Panc1 (cell line): ENCODE measurements at places on chromosomes 6 and 20.

DNA sequence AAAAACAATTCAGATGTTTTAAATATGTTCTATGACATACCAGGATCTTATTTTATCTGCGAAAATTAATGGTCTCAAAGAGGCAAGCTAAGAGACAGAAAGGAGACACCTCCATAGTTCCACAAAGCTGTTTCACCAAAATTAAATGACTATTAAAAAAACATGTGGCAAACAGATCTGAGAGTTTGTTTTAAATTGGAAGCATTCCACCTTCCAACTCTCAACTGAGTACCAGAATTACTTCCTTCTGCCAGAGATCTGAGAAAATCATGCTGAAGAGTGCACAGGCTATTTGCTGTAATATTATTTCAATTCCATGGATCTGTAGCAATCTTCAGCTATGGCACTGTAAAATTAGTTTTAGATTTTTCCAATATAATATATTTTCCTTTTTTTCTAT, 669.5 kb upstream of the MARCKS start:
- no peak overlapping the region for H3K27ac ChIP-seq
- H3K4me1 ChIP-seq: no peaks in the 10 kb centered on the region

DNA sequence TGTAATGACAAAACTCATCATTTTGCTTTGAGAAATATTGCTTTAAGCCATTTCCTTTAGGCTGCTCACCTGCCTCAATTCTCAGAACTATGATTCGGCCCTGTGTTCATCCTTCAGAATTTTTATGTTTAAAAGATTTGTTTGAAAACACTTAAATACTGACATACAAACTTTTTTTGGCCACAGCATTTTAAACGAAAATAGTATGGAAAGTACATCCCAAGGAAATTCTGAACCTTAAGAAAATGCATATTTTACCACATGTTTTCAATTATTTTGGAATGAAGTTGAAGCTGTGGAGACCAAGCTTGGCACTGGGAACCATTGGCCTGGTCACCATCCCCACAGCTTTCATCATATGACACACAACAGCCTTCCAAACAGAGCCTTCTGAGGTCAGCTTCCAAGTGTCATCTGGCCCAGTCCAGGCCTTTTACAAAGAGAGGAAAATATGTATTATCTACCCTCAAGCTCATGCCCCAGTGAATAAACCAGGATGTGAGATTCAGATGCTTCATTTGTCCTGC, 83.3 kb downstream of the SOD2 start:
- no peaks in the 10 kb centered on the region for H3K27me3 ChIP-seq

DNA sequence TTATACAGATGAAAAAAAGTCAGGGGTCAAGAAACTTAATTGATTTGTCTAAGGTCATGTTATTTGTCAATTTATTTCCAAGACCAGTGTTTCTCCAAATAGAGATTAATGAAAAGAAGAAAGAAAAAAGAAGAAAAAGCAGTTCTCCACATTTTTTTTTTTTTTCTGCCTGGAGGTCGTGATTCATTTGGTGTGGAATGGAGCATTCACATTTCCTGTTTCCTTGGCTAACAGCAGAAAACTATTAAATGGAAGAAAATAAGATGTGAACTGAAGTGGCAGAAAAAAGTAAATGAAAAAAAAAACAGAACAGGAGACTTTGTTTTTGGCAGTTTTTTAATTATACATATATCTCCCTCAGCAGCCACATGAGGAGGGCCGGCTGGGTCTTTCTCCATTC, 470.8 kb upstream of the ZNF337 start:
- no peak for DNase-seq
- H3K36me3 ChIP-seq: no peaks in the 10 kb centered on the region
- no peaks in the 10 kb centered on the region for H3K27me3 ChIP-seq
- H3K4me3 ChIP-seq: no peak overlapping the region
- no peak overlapping the region for H3K27ac ChIP-seq

GRCh38 chr20:17765017-17765416, 65.3 kb downstream of the BANF2 start:
- no peak overlapping the region for H3K4me3 ChIP-seq
- H3K4me1 ChIP-seq: no peaks in the 10 kb centered on the region
- H3K27ac ChIP-seq: no peak overlapping the region
- DNase-seq: no peak
- H3K36me3 ChIP-seq: no peaks in the 10 kb centered on the region

GRCh38 chr6:125507987-125508655, 206.4 kb upstream of the HDDC2 start:
- H3K4me1 ChIP-seq: no peaks in the 10 kb centered on the region
- no peaks in the 10 kb centered on the region for H3K36me3 ChIP-seq
- no peak for DNase-seq
- no peaks in the 10 kb centered on the region for H3K27me3 ChIP-seq

DNA sequence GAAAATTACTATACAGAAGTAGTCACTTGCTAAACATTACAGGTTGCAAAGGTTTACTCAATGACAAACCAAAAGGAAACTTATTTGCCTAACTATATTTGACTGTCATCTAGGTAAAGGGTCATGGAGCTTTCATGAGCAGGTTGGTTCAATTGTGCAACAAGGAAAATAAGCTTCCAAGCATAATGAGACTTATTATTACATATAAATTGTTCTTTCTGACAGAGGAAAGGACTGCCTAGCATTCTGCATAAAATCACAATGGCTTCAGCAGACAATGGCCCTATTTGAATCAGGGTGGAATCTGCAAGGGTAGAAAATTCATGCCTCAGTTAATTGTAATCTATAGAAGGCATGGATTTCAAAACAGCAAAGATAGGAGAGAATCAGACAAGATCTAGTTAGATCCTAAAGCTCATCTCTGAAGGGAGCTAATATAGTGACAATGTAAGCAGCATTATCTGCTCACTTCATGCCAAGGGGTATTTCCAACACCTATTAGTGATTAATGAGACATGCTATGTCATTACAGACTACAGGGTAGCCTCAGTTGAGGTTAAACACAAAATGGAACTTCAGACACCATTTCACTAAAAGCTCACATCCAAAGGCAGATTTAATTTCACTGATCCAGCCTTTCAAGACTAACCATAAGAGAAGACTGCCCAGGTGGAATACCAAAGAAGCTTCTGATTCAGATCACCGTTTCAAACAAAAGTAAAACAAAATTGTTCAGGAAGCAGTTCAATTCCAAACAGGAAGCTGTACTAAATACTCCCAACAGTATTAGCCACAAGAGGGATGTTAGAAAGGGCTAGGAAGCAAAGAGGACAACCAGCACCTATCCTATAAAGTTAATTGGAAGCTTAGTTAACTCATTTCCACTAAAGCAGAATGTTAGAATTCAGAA, 8.5 kb downstream of the STAU1 start:
- no peak overlapping the region for H3K27ac ChIP-seq
- H3K36me3 ChIP-seq: no peaks in the 10 kb centered on the region; the same call in 1 of the 2 replicates
- peaks cover 30% of the 10 kb centered on the region for H3K4me1 ChIP-seq
- no peak for DNase-seq
